GM23248 (cell line): ENCODE measurements at places on chromosomes 4 and X. TPM values are rescaled to one million over a fixed set of nuclear protein-coding genes. Genes with fewer than 3 reads are reported as not detected.

Gene BANK1
- not detected in 2 replicates for total RNA-seq

Gene NAA11
- total RNA-seq = not detected in 2 replicates

GRCh38 chrX:136867096-136867491, 13.4 kb downstream of the RBMX start:
- DNase-seq = peak; percentile 16

DNA sequence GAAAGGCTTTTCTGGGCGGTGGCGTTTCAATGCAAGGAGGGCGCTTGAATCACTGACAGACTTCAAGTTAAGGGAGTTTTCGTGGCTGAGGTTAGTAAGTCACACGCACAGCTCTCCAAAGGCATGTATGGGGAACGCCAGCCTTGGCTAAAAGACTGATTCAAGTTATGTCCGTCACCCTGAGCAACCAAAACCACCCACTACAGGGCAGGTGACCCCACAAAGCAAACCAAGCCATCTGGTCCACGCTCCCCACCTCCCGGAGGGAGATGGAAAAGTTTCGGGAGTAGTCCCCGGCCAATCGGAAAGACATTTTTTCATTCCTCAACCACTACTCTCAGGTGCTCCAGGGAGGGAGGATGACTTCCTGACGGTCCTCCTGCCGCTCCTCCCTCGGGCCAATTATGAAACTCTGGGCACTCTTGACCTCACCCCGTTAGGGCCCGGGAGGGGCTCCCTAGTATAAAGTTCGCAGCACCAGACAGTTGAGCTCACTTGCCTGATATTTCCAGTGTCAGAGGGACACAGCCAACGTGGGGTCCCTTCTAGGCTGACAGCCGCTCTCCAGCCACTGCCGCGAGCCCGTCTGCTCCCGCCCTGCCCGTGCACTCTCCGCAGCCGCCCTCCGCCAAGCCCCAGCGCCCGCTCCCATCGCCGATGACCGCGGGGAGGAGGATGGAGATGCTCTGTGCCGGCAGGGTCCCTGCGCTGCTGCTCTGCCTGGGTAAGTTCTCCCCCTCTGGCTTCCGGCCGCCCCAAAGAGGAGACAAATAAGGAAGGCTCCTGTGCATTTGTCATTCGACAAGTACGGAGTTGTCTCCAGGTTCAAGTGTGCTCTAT, at the start of gene EREG:
EREG (plus strand) TSS at position 494 of the 840 bp plus-strand sequence; CDS start at position 658, 164 bp downstream.
- DNase-seq = peak; percentile 77
